Hepatocyte (in vitro differentiated cells): ENCODE measurements at places on chromosomes 2 and 18.

DNA sequence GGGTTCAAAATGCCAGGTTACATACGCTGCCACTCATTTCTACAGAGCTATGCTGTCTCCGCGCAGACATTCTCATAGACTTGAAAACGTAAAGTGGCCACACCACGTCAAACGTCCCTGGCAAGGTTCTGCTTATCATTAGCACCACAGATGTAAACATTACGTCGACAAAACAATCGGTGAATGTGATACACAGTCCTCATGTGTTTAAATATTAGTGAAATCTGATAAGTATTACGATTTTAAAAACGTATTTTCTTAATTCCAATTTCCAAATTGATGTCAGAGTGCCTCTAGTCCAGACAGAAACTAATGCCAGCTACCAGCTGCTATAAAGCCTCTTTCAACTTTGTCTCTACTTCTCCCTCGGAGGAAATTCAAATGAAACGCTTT is 1.2 kb downstream of the STK17B start:
- DNase-seq = peak; percentile 49

DNA sequence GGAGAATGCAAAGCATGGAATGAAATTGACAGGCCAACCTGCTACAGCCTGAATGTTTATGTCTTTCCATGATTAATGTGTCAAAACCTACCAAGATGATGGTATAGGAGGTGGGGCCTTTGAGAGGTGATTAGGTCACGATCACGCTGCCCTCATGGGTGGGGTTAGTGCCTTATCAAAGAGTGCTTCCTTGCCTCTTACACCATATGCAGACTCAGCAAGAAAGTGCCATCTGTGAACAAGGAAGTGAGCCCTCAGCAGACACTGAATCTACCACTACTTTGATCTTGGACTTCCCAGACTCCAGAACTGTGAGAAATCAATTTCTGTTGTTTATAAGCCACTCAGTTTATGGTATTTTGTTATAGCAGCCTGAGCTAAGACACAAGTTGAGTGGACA is 147.5 kb upstream of the BCL2L11 start:
- DNase-seq = no peak

- no peak for DNase-seq
Measured at GRCh38 chr2:70750320-70750719, 17.7 kb downstream of the ADD2 start.

DNA sequence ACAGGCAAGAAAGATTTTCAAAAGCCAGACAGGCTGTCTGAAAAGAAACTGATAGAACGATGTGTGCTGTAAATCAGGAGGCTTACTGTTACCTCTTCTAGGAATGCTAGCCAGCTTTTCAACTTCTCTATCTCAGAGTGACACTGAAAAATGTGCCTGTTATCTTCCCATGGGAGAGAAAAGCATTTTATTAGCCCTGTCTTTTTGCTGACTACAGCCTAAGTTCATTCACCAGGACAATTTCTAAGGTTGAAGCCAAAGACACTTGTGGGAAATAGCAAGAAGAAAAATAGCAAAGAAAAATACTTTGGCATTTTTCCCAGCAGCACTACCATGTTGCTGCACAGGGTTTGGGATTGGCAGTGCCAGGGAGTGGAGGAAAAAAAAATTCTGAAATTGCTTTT is 34.0 kb downstream of the ABCB11 start:
- DNase-seq = peak; percentile 13

- no peak for DNase-seq
Measured at GRCh38 chr2:237835372-237835771, 24.1 kb upstream of the RAMP1 start.

- DNase-seq = no peak
Measured at GRCh38 chr18:11570769-11571412, 38.5 kb upstream of the SLC35G4 start.

- DNase-seq = peak; percentile 19
Measured at GRCh38 chr18:29147944-29148343, 971.0 kb upstream of the CDH2 start.

DNA sequence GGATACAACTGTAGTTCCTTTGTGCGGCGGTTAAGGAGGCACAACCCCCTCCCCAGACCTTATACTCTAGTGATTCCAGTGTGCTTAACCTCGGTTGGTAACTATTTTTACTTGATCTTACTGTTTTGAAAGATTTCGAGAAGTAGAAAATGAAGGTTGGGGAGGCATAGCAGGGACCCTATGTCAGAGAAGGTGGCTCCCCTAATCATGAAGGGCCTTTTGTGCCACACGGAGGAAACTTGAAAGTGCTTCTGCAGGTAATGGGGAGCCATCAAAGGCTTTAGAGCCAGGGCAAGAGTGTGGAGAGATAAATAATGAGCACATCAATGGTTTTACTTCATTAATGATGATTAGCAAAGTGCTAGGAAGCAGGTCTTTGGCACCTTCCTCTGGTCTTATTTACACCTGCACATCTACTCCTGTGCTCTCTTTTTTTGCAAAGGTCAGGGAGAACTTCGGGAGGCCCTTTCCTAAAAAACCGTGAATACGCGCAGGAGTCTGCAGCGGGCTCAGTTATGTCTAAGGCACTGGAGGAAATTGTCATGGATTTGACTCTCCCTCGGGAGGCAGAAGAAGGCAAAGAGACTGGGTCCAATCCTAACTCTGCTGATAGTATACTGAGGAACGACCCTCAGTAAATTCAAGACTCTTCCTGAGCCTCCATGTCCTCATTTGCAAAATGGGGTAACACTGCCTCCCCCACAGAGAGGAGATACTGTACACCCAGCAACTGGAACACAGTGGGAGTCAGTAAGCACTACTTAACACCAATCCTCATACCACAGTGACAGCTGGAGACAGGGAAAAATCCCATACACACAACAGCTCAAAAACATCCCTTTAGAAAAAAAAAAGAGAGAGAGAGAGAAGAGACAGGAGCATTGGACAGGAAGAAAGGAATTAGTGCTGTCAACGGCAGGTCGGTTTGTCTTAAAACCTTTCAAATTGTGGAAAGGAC is 81.6 kb downstream of the DDX1 start:
- DNase-seq = no peak

GRCh38 chr2:128628206-128628605 is 309.5 kb upstream of the HS6ST1 start:
- DNase-seq = no peak

- no peak for DNase-seq
Measured at GRCh38 chr2:23375448-23375847, 9.5 kb upstream of the KLHL29 start.

- DNase-seq = no peak
Measured at GRCh38 chr2:166614503-166614902, 120.5 kb upstream of the SCN7A start.

DNA sequence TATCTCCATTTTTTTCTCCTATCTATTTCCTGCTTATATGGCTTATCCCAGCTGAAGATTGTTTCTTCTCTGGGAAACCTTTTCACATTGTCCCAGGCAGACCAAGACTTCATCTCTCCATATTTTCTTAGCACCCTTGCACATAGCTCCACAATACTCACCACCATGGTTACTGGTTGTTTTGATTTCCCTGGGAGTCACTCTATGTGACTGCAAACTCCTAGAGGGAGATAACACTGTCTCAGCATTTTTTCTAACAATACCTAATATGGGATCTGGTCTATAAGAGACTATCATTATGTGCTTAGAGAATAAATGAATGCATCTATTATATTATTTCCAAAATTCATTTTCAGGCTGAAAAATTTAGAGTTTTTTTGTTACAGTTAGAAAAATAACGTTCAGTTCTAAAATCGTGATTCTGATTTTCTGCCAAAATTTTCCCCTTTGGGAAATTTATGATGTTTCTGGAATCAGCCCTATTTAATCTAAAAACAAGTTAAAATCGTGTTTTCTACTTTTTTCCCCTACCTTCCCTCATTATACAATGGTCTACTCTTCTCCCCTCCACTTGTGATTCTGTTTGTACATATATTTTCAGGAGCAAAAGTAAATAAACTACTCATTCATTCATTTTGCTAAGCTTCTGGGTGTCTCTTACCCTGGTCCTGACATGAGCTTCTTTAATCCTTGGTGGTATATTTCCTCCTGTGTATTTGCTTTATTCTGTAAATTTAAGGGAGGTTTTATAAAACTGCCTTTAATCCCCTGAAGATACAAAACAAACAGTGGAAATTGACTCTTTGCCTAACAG is 95.4 kb downstream of the HNMT start:
- no peak for DNase-seq
